ENCODE measurements at places on chromosomes 4 and X.
A peak's percentile ranks its signal among the peaks of the same experiment; 100 is the strongest.

- DNase-seq = no peak
Measured at GRCh38 chr4:139984471-139984870, 169.5 kb downstream of the MAML3 start.

DNA sequence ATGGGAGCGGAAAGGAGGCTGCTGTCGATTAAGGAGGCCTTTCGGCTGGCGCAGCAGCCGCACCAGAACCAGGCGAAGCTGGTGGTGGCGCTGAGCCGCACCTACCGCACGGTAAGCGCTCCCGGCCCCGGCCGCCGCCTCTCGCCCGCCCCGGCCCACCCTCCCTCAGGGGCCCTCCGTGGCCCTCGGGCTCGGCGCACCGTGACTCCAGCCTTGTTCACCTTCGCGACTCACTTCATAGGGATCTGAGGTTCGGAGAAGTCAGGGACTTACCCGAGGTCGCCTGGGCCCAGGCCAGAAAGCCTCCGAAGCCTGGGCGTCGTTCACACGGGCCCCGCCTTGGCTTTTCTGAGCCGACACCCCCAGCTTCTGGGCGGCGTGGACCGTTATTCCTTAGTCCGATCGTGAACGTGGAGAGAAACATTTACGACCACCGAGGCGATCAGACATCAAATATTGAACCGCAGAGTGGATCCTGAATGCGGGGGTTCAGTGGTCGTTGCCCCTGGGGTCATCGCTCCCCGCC lies 362 bp downstream of the NCAPG start:
- DNase-seq = no peak

GRCh38 chr4:176302283-176303275 lies 17.2 kb upstream of the SPCS3 start:
- DNase-seq = no peak

GRCh38 chr4:186304866-186305505 lies 39.0 kb downstream of the F11 start:
- DNase-seq = no peak

GRCh38 chr4:130233377-130234047 lies 1137.6 kb downstream of the C4orf33 start:
- peak; percentile 51 for DNase-seq

DNA sequence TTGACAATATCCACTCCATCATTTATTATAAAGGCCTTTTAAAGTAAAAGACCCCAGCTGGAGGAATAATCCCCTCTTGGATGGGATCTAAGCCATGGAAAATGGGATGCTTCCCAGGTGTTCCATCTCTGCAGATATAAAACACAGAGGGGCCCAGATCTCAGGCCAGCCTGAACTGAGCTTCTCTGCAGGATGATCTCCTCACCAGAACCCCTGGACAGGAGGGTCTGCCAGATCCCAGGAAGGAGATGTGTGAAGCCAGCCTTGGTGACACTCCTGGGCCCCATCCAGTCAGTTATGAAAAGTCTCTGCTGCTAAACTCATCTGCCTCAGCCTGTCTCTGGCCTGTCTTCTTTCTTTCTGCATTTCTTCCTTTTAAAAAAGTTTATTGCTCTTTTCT lies 56.7 kb downstream of the HTRA3 start:
- DNase-seq = no peak

DNA sequence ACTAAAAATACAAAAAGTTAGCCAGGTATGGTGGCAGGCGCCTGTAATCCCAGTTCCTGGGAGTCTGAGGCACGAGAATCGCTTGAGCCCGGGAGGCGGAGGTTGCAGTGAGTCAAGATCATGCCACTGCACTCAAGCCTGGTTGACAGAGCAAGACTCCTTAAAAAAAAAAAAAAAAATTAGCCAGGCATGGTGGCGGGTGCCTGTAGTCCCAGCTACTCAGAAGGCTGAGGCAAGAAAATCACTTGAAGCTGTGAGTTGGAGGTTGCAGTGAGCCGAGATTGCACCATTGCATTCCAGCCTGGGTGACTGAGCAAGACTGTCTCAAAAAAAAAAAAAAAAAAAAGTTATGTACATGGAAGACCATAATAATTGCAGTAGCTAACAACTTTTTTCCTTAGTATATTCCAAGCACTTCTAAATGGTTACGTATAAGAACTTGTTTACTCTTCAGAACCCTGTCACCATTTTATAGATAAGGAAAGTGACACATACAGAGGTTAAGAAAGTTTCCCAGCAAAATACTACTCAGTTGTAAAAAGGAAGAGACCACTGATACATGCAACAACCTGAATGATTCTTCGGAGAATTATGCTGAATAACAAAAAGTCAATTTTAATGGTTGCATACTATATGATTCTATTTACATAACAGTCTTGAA lies 24.5 kb downstream of the RUFY3 start:
- no peak for DNase-seq

- no peak for DNase-seq
Measured at GRCh38 chr4:102163404-102164140, 181.7 kb downstream of the SLC39A8 start.

DNA sequence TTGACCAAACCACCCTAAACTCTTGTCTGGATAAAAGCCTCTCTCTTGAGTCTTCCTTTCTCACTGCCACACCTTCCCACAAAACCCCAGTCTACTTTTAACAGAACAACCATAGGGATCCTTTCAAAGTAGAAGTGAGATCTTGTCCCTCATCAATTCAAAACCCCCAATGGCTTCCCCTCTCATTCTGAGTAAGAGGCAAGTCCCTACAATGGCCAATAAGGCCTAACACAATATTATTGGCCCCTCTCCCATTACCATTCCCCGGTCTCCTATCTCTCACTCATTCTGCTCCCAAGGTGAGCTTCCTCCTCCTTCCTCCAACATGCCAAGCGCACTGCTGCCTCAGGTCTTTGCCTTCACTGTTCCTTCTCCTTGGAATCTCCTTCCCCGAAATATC lies 57.1 kb downstream of the REELD1 start:
- DNase-seq = no peak

- DNase-seq = no peak
Measured at GRCh38 chrX:120459309-120459708, 9.8 kb downstream of the LAMP2 start.

- peak; percentile 91 for DNase-seq
Measured at GRCh38 chr4:81844717-81845116, 373.0 kb upstream of the RASGEF1B start.

DNA sequence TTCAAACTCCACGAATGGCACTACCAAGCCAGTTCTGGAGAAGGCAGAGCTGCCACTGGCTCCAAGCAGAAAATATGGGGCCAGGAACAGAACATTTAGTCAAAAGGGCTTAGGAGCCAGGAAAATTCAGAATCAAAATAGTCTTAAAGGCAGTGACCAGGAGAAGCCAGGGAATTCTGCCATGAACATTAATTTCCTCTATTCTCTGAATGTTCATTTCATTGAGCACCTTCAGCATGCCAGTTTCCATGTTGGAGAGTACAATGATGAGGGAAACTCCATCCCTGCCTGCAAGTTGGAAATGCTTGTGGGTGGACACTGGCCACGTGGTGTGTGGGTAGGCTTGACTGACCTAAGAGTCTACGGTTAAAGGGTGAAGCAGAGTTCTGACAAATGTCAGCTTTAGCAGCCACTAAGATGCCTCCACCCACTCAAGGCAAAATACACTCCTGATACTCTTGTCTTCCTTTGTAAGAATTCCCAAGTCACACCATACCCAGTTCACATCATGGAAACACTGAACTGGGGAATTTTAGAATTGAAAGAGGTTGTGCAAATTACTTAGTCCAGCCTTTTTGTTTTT lies 190.1 kb upstream of the C1QTNF7 start:
- no peak for DNase-seq

DNA sequence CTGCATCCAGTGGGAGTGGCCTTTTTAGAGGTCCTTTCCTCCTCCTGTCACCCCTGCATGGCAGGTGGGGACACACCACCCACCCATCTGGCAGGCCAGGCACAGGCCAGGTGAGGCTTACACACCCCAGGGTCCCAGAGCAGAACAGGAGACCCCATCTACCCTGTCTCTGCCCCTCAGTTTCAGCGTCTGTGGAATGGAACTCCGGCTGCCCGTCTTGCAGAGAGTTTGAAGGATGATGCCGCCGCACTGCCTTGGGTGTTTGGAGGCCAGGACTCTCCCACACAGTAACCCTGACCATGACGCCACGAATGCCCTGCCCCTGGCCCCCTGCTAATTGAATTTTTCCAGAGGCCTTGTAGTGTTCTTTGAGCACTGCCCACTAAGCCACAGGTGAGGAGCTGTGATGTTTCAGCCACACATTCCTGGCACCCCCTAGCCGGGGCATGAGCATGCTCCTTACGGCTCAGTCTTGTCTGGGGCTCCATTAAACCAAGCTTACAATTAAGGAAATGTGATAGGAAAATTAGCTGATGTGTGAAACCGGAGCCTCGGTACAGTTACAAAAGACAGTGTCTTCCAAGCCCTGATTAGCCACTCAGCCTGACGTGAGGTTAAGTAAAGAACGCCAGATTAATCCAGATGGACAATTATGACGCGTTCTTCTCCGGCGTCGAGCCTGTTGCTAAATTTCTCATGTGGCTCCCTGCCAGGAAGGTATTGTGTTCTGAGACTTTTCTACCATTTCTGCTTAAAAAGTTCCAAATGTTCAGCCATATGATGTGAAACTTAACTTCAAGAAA lies 39.3 kb downstream of the HMX1 start:
- no peak for DNase-seq

DNA sequence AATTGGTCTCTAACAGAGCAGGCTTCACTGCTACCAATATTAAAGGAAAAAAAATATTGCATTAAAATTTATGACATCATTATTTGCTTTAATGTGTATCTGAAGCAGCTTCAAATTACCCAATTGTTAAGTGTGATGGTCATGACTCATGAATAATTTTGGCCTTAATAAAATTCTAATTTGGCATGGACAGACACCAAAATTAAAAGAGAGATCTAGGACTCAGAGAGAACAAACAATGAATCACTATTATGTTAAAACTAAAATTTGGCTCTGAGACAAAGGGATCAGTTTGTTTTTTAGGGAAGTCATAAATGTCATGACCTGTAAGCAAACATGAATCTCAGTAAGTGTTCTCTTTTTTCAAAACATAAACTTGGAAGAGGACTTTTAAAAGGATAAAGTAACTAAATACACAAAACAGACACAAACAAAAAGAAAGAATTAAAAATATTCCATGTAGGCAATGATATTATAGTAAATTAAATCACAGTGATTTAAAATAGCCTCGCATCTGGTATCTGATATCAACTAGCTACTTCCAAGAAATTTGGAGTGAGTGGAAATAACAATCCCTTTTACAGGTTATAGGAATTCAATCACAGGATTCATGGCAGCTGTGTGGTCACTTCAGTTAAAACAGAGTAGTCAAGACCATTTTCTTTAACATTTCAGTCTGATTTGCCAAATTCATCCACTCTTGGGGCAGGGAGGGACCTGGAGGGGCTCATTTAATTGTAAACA lies 11.6 kb downstream of the VEGFC start:
- DNase-seq = no peak

- peak; percentile 2 for DNase-seq
Measured at GRCh38 chrX:148448686-148449085, 51.7 kb upstream of the AFF2 start.

- no peak for DNase-seq
Measured at GRCh38 chrX:65705439-65705838, 38.0 kb downstream of the MSN start.

DNA sequence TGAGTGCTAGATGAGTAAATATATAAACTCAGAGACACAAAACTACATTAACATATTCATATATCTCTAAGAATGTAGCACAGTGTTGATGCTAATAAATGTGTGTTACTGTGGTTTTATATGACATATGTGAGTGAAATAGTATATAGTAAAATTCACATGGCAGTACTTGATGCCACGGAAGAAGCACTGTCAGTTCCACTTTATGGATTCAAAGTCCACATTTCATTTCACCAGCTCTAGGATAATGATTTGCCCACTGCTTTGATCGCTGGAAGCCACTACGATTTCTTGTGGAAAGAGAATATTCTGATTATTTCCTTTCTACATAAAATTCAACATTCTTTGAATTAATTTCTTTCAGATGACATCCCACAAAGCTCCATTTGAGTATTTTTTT lies 181.2 kb downstream of the GBA3 start:
- DNase-seq = no peak

DNA sequence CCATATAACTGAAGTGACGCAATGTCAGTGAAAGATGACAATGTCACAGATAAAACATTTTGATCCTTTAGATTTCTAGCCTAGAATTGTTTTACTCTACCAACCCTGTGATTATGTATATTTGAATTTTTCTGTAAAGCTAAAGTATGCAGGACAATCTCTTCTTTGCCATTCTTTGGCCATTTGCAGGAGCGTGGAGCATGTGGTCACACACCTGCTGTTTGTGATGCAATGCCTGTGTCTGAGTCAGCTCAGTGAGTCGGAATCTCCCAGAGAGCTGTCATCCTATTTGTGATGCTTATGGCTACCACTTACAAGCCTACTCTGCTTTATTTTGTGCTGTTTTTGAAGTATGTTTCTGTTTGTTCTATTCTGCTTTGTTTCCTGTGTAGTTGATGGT lies 214.5 kb downstream of the NAF1 start:
- DNase-seq = peak; percentile 5

DNA sequence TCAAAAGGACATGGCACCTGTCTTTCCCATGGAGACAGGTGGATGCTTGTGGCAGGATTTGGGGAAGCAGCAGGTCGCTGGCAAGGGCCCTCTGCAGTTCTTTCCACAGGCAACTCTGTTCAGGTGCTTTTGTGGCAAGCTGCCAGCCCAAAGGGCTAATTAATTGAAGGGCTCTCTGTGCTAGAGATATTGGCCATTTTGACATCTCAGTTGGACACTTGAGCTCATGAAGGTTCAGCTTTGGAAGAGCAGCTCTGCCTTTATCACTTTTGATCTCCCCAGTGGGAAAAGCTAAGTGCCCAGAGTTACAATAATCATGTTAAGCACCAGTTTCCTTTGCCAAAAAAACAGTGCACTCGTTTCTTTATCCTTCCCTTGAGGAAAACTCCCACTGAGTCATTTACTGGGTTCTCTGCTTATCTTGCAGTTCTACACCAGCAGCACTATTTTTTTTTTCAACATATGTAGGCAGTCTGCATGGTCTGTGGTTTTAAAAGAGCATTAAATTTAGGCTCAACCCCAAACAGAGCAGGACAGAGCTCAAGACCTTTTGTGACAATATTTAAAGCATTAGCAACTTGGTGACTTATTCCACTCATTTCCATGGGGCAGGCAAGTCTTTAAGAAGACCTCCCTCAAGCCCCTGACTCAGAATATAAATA lies 336.4 kb upstream of the RASGEF1B start:
- DNase-seq = no peak
